Activated naive CD8-positive, alpha-beta T cell treated with anti-CD3 and anti-CD28 coated beads, Interleukin-2, amount 10 ng/mL, durations not matched to agents 7 days and 5 days (primary cell): ENCODE measurements at places on chromosomes 4 and X. TPM values are rescaled to one million over a fixed set of nuclear protein-coding genes. Genes with fewer than 3 reads are reported as not detected.
A peak's percentile ranks its signal among the peaks of the same experiment; 100 is the strongest.

The SH3RF1 gene
- total RNA-seq, result not detected

GRCh38 chrX:40063555-40063954, 34.2 kb downstream of the BCOR start:
- H3K4me3 ChIP-seq, result peak overlapping the region; percentile 9
- peaks cover 57% of the 10 kb centered on the region for H3K4me1 ChIP-seq
- peaks cover 18% of the 10 kb centered on the region for H3K36me3 ChIP-seq
- DNase-seq, result no peak
- peak overlapping the region; percentile 1 for H3K27ac ChIP-seq
- no peaks in the 10 kb centered on the region for H3K27me3 ChIP-seq

GRCh38 chr4:106718548-106718947, 317.6 kb downstream of the DKK2 start:
- DNase-seq, result no peak
- H3K4me3 ChIP-seq, result no peak overlapping the region
- H3K27ac ChIP-seq, result no peak overlapping the region

GRCh38 chr4:66693694-66694093, 851.6 kb downstream of the CENPC start:
- no peak overlapping the region for H3K4me3 ChIP-seq
- no peaks in the 10 kb centered on the region for H3K4me1 ChIP-seq
- no peaks in the 10 kb centered on the region for H3K36me3 ChIP-seq
- no peaks in the 10 kb centered on the region for H3K27me3 ChIP-seq
- DNase-seq, result no peak
